ENCODE measurements at places on chromosomes 6 and 20. TPM values are rescaled to one million over a fixed set of nuclear protein-coding genes. Genes with fewer than 3 reads are reported as not detected.

Gene CYP24A1
- total RNA-seq, result not detected

Gene KCNS1
- total RNA-seq, result 0.09 TPM

- H3K27me3 ChIP-seq, result no peaks in the 10 kb centered on the region
- no peak overlapping the region for H3K27ac ChIP-seq
- H3K4me3 ChIP-seq, result no peak overlapping the region
- H3K4me1 ChIP-seq, result peaks cover 4% of the 10 kb centered on the region
- H3K36me3 ChIP-seq, result no peaks in the 10 kb centered on the region
Observed at GRCh38 chr20:38790200-38791053, 15.1 kb upstream of the PPP1R16B start.

GRCh38 chr6:11493974-11494373, 43.6 kb upstream of the TMEM170B start:
- DNase-seq, result no peak
- no peaks in the 10 kb centered on the region for H3K4me1 ChIP-seq
- no peak overlapping the region for H3K27ac ChIP-seq
- H3K4me3 ChIP-seq, result no peak overlapping the region
- H3K27me3 ChIP-seq, result no peaks in the 10 kb centered on the region

GRCh38 chr20:42986143-42986773, 203.4 kb downstream of the PTPRT start:
- no peaks in the 10 kb centered on the region for H3K36me3 ChIP-seq
- H3K4me1 ChIP-seq, result no peaks in the 10 kb centered on the region
- no peak for DNase-seq
- H3K4me3 ChIP-seq, result no peak overlapping the region

GRCh38 chr20:43938017-43938655, 23.5 kb downstream of the TOX2 start:
- peaks cover 15% of the 10 kb centered on the region for H3K4me1 ChIP-seq
- no peak overlapping the region for H3K27ac ChIP-seq
- no peaks in the 10 kb centered on the region for H3K36me3 ChIP-seq
- no peak overlapping the region for H3K4me3 ChIP-seq
- H3K27me3 ChIP-seq, result no peaks in the 10 kb centered on the region

- DNase-seq, result no peak
- no peak overlapping the region for H3K4me3 ChIP-seq
- peaks cover 15% of the 10 kb centered on the region for H3K4me1 ChIP-seq
Observed at GRCh38 chr6:111692327-111693164, 86.9 kb upstream of the TRAF3IP2 start.

Data from liver (tissue), 10 donors.